ENCODE measurements at places on chromosomes 2 and 18.
A peak's percentile ranks its signal among the peaks of the same experiment; 100 is the strongest.

GRCh38 chr2:1775511-1776035 lies 31.3 kb upstream of the PXDN start:
- DNase-seq: no peak

- DNase-seq: no peak
Measured at GRCh38 chr2:9135822-9136558, 70.6 kb upstream of the ASAP2 start.

- no peak for DNase-seq
Measured at GRCh38 chr2:7829241-7829640, 852.6 kb upstream of the ID2 start.

DNA sequence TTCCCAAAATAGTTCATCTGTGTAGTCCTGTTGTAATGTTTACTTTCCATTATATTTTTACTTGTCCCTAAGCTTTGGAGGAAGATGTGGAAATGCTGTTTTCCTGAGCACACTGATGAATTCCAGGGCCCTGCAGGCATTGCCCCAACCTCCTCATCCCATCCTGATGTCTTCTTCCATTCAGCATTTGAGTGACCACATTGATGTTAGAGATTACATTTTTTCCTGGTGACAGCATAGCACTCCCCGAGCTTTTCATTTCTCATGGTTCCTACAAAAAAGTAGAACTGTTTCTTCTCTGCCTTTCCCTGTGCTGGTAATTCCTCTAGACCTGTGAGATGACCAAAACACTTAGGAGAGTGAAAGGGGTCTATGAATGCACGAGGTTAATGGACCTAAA lies 4.8 kb downstream of the IL36A start:
- DNase-seq: peak; percentile 5

GRCh38 chr2:164039270-164039669 lies 303.5 kb upstream of the FIGN start:
- no peak for DNase-seq

DNA sequence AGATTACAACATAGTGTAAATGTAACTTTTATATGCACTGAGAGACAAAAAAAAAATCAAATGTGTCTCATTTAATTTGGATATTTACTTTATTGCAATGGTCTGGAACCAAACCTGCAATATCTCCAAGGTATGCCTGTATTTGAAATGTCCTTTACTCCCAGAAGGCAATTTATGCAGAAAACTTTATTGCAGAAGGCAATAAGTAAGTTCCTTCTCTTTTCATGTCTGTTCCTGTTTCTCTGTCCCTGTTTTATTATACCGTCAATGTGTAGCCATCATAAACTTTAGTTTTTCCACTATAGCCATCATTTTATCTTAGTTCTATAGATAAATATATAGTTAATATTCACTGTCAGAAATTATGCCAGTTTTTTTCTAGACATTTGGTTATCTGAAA lies 513.1 kb upstream of the FAM98A start:
- DNase-seq: no peak

DNA sequence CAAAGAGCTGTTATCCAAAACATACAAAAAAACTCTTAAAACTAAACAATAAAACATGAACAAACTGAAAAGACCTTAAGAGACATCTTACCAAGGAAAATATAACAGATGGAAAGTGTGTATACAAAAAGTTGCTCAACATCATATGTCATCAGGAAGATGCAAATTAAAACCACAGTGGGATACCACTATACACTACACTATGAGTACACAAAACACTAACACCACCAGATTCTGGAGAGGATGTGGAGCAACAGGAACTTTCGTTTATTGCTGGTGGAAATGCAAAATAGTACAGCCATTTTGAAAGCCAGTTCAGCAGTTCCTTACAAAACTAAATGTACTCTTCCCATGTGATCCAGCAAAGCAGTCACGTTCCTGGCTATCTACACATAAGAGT lies 221.4 kb downstream of the CMPK2 start:
- DNase-seq: no peak

GRCh38 chr2:29044459-29044858 lies 29.9 kb downstream of the PCARE start:
- DNase-seq: no peak

GRCh38 chr2:141103216-141103615 lies 1027.6 kb downstream of the LRP1B start:
- no peak for DNase-seq

- DNase-seq: peak; percentile 45
Measured at GRCh38 chr18:7273301-7273921, 42.5 kb downstream of the LRRC30 start.

DNA sequence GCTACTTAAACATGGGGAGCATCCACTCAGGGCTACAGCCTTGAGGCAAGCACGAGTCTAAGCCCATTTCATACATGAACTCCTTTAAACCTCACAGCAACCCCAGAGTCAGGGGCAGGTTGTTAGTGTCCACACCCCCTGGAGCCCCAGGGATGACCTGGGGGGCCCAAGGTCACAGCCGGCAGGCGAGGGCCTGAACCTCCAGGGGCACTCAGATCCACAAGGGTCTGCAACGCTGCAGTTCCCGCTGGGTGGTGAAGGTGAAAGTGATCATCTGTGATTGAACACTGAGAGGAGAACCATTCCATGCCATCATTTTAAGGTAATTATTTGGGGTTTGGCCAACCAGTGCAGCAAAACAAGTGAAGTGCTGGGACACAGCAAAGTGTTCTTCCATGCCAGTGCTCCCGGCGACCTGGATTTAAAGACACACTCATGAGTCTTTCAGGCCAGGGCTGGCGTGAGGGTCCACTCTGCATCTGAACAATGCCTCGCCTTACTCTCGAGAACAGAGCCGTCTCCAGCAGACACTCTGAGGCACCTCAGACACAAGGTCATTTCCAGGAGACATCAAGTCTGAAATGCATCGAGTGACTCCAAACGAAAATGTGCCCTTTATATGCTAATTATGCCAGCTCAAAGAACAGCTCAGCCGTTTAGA lies 61.6 kb upstream of the SNTG2 start:
- no peak for DNase-seq

DNA sequence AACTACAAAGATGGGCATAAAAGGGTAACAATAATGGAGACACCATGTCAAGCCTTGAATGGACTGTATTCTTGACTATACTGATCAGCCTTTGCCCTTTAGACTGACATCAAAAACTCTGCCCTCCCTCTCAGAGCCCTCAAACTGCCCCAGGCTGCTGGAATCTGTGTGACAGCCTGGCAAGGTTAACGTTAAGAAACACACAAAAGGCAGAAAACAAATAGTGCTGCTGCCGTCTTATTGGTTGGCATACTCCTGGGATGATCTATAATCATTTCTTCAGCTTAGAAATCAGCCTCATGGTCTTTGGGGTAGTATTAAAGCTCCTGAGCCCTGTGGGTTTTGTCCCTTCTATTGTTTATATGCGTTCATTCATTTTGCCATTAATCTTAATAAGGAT lies 338.0 kb downstream of the DCC start:
- no peak for DNase-seq

GRCh38 chr2:109607766-109608165 lies 6.0 kb downstream of the SEPTIN10 start:
- DNase-seq: no peak

GRCh38 chr2:35963357-35963756 lies 392.2 kb upstream of the CRIM1 start:
- no peak for DNase-seq

DNA sequence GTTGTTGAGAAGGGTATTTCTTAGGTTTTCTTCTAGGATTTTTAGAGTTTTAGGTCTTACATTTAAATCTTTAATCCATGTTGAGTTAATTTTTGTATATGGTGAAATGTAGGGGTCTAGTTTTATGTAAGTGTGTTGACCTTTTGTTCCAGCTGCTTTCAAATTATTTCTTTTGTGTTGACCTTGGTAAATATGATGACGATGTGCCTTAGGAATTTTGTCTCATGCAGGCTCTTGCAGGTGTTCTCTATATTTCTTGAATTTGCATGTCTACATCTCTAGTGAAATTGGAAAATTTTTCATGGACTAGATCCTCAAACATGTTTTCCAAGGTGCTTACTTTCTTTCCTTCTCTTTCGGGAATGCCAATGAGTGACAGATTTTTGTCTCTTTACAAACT lies 1609.3 kb upstream of the ZEB2 start:
- no peak for DNase-seq

DNA sequence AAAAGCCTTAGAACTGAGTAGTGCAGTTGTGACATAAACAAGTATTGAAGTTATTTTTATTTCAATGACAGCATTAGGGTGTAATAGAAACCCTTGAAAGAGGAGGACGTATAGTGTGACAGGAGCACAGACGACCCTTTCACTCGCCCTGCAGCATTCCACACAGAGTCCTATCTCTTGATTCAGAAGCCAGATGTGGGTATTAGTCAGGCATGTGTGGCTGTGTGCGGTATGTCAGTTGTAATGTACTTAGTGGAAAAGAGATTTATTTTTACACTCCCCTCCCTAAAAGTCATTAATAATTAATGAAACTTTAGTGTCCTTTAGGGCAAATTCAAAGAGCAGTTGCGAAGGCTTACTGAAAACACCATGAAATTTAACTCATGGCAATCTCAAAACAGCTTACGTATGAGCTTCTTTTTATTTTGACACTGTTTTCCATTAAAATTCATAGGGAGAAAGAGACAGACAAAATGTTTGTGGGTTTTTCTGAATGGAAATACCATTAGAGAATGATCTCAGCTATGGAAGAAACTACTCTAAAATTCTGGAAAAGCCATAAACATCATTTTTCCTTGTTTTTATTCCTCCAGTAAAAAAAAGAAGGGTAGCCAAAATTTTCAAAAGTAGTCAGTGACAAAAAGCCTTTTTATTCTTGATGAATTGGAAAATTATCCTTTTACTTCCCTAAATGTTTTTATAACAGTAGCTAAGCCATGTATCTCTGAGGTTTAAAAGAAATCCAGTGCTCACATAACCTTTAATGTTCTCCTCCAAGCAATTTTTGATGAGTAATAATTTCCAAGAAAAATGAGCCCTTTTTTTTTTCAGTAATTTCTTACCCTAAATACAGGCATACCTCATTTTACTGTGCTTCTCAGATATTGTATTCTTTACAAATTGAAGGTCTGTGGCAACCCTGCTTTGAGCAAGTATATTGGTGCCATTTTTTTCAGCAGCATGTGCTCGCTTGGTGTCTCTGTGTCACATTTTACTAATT lies 84.0 kb upstream of the DSEL start:
- peak; percentile 5 for DNase-seq

- DNase-seq: no peak
Measured at GRCh38 chr2:60899892-60900249, 18.5 kb downstream of the REL start.

GRCh38 chr2:70425682-70426301 lies 123.9 kb upstream of the FAM136A start:
- no peak for DNase-seq

DNA sequence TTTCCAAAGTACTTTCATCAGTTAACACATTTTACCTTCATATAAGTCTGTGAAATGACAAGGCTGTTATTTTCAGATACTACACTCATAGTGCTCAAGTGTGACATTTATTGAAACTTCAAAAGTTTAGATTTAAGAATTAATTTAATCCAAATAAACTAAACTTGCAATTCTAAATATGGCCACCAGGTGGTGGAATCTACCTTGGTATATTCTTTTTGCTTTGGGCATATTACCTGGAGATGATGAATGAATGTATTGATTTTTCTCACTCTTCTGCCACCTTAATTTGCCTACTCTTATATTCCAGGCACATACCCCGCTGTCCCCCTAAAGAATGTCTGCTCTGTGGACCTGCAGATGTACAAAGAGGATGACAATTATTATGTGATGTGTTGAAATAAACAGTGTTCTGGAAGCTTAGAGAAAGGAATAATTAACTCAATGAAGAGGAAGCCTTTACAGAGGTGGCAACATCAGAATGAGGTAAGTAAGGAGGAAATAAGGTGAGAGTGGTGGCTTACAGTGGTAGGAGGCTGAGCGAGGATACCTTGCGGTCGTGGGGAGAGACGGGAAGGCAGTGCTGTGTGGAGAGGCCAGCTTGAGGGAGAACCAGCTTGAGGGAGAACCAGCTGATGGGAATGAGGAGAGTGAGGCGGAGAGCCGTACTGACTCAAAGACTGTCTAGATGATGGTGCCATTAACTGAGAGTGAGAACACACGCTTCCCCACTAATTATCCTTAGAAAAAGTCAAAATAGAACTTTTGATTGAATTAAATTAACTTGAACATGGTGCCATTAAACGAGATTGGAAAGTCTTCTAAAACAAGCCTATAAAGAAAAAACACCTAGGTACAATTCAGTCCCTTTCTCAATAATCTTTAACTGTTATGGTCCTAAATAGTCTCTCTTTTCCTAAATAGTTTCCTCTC lies 179.5 kb downstream of the CELF4 start:
- DNase-seq: peak; percentile 13

DNA sequence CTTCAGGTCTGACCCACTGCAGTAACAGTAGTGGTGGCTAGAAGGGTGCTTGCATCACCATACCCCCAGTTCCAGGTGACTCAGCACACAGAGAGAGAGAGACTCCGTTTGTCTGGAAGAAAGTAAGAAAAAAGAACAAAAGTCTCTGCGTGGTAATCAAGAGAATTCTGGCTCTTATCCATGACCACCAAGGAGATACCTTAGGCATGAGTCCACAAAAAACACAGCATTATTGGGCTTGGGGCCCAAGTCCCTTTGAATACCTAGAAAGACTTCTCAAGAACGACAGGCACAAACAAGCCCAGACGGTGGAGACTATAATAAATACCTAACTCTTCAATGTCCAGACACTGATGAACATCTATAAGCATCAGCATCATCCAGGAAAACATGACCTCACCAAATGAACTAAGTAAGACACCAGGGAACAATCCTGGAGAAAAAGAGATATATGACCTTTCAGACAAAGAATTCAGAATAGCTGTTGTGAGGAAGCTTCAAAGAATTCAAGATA lies 21.7 kb upstream of the BAZ2B start:
- no peak for DNase-seq

GRCh38 chr18:71115261-71115660 lies 826.4 kb downstream of the SOCS6 start:
- DNase-seq: no peak

DNA sequence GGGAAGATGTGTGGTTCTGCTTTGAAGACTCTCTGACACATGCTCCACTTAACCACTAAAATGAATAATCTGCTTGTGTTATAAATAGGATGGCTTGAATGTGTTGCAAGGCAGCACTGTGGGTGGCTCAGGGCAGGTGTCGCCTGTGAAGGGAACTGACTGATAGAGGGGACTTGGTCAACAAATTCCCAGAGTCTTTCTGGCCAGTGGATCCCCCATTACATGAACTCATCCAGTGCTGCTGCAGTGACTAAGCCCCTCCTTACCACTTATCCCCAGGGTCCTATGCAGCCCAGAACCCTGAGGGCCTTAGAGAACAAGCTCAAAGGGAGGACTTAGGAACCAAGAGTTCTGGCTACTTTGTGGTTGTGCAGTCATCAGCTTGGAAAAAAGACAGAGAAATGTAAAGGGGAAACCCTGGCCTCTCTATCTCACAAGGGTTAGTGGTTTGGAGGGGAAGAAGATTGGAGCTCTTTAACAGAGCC lies 226.2 kb upstream of the TNP1 start:
- no peak for DNase-seq

- no peak for DNase-seq
Measured at GRCh38 chr2:42639340-42640077, 71.1 kb downstream of the MTA3 start.

- DNase-seq: no peak
Measured at GRCh38 chr2:69571189-69571588, 72.3 kb downstream of the AAK1 start.

Measured in HTR-8/SVneo (cell line).